GF-D8 (cell line): ENCODE measurements at places on chromosomes 2 and 18.

DNA sequence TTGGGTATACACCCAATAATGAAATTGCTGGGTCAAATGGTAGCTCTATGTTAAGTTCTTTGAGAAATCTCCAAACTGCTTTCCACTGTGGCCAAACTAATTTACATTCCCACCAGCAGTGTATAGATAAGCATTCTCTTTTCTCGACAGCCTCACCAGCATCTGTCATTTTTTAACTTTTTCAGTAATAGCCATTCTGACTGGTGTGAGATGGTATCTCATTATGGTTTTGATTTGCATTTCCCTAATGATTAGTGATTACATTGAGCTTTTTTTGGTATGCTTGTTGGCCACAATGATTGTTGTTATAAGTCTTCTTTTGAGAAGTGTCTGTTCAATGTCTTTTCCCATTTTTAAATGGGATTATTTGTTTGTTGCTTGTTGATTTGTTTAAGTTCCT, 50.4 kb upstream of the EPAS1 start:
- no peak for DNase-seq

DNA sequence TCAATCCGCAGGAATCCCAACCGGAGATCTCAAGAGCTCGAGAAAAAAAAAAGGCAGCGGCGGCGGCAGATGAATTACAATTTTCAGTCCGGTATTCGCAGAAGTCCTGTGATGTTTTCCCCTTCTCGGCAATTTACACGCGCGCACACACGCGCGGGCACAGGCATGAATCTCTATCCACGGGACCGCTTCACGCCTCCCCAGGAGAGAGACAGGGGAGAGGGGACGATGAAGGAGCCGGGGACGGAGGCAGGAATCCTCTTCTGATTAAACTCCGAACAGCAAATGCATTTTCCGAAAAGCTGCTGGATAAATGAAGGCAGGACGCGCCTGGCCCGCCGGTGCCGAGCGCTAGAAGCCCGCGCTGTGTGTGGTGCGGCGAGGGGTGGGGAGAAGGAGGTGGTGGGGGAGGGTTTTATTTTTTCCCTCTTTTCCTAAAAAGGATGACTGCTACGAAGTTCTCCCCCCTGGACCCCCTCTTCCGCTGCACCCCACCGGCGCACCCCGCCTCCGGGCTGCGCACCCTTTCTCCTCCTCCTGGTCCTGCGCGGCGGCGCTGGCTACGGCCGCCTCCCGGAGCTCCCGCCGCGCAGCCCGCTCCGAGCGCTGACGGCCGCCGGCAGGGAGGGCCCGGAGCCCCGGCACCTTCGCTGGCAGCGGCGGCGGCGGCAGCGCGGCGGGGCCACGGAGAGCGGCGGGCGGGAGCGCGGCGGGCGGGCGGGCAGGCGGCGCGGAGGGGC, at the start of gene BCL2:
Gene BCL2, minus strand, starts transcription at position 387 of the 740 bp plus-strand sequence.
- DNase-seq = no peak

DNA sequence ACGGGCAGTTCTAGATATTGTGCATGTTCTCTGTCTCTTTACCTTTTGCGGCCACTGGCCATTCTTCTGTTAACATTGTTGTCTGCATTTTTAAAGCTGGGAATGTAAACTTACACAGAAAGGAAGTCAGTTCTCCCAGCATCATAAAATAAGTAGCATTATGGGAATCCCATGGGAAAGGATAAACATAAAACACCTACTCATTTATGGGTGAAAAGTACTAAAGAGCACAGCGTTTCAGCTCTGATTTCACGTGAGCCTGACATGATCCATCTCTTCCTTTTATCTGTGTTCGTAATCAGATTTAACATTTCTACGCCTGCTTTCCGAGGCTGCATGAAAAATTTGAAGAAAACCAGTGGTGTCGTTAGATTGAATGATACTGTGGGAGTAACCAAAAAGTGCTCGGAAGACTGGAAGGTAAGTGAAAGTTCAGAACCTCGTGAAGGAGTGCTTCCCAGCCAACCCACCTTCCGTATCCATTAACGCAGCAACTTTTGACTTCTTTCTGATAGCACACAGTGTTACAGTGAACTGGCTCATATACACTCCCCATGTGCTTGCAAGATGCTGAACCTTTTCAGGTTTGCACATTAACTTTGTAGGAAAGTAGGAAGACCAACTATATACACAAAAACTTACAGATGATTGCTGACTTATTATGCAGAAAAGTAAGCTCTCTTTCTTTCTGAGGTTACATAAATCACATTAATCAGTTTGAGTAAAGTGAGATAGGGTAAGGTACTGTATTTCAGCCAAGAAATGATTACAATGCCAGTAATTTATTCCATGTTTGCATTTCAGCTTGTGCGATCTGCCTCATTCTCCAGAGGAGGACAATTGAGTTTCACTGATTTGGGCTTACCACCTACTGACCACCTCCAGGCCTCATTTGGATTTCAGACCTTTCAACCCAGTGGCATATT, 86.5 kb upstream of the TTC39C start:
- DNase-seq = no peak

- DNase-seq = no peak
Observed at GRCh38 chr2:238883421-238883901, 35.6 kb downstream of the TWIST2 start.

GRCh38 chr2:230449901-230450467, 34.0 kb downstream of the SP100 start:
- no peak for DNase-seq

- DNase-seq = no peak
Observed at GRCh38 chr2:144643537-144644336, 123.8 kb upstream of the ZEB2 start.

- DNase-seq = no peak
Observed at GRCh38 chr2:181984814-181985631, 630 bp upstream of the PPP1R1C start.

DNA sequence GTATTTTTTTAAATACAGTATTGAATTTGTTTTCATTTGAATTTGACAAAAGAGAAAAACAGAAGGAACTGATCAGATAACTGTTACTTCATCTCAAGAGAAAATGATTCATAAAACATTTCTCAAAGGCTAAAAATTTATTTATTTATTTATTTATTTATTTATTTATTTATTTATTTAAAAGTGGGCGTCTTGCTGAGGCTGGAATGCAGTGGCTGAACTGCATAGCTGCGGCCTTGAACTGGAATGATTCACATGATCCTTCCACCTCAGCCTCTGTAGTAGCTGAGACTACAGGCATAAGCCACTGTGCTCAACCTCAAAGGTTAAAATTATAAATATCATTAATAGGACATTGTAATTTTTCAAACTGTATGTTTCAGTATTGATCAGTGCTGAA, 4.5 kb upstream of the PUM2 start:
- DNase-seq = no peak

- no peak for DNase-seq
Observed at GRCh38 chr2:133369901-133370658, 198.2 kb downstream of the NCKAP5 start.

- DNase-seq = no peak
Observed at GRCh38 chr18:47512726-47513435, 261.4 kb upstream of the SKOR2 start.

DNA sequence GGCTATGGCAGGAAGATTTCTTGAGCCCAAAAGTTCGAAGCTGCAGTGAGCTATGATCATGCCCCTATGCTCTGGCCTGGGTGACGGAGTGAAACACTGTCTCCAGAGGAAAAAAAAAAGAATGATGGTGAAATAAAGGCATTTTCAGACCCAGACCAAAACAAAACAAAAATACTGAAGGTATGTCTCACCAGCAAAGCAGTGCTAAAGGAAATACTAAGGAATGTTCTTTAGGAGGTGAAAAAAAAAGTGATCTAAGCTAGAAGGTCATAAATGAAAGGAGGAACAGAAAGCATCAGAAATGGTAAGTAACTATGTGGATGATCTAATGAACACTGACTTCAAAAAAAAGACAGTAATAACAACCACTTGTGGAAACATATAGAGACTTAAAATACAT, 18.7 kb downstream of the SS18 start:
- DNase-seq = no peak

- no peak for DNase-seq
Observed at GRCh38 chr2:29714333-29714732, 207.1 kb downstream of the ALK start.

GRCh38 chr2:218615868-218616315, 8.2 kb downstream of the PLCD4 start:
- no peak for DNase-seq

DNA sequence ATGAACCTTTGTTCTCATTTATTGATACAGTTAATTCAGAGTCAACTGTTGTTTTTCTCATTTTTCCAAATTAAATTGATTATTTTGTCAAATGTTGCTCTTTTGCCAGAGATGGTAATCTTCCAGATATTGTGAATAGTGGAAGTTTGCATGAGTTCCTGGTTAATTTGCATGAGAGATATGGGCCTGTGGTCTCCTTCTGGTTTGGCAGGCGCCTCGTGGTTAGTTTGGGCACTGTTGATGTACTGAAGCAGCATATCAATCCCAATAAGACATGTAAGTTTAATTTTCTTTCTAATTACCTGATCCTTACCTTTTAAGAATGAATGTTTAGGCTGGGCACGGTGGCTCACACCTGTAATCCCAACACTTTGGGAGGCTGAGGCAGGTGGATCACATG, 7.8 kb downstream of the CYP20A1 start:
- no peak for DNase-seq

- DNase-seq = no peak
Observed at GRCh38 chr2:45629971-45630370, 18.9 kb upstream of the SRBD1 start.

DNA sequence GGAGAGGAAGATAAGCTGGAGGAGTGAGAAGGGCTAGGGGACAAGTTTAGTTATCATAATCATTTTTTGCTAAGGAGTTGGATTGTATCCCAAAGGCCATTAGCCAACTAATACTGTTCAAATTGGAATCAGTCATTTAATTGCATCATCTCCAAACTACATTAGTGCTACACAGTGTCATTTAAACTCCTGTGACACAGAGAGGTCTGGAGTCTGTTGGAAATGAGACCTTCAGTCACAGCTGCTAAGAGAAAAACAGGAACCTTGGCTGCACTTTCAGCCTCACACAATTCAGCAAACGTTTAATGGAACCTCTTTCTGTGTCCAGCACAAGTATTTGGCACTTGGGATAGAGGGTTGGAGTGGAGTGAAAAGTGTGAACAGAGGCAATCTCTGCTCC, 175.5 kb upstream of the MGAT5 start:
- DNase-seq = no peak

- DNase-seq = no peak
Observed at GRCh38 chr2:160551259-160551658, 57.7 kb upstream of the RBMS1 start.

DNA sequence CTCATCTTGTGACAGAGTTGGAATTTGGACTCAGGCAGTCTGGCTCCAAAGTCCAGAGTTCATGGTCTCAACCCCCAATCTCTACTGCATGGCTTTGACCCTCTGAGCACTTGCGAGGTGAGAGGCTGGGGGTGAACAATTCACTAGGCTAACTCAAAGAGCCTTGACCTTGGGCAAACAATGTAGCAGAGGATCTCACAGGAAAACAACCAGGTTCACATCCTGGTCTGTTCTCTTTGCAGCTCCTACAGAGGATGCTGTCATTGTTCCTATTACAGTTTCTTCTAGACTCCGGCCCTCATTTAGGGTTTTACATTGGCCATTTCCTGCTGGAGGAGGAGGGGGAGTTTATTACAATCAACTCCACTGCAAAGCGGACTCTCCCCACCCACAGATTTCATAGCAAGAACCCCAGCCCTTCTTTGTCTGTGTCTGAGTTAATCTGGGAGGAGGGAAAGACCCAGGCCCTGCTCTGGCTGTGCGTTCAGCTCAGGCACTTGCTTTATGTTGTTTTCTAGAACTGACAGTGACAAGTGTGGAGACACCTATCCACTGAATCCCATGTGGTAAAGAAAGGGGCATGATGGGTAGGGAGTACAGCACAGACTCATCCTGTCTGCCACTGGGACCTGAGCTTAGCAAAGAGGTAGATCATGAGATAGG, 101.6 kb downstream of the LBH start:
- no peak for DNase-seq

DNA sequence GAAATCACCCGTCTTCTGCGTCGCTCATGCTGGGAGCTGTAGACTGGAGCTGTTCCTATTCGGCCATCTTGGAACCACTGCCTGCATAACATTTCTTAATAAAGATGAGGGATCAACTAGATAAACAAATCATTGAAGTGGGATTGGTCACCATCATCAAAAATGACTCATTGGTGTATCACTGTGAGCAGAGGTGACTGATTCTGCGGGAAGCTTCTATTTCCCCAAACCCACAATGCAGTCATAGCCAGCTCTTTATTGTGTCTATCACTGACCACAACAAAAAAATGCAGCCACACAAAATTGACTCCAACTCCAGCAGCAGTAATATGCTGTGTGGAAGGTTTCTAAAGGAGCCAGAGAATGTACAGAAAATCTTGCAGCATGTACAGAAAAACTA, 630.7 kb upstream of the HS6ST1 start:
- no peak for DNase-seq

DNA sequence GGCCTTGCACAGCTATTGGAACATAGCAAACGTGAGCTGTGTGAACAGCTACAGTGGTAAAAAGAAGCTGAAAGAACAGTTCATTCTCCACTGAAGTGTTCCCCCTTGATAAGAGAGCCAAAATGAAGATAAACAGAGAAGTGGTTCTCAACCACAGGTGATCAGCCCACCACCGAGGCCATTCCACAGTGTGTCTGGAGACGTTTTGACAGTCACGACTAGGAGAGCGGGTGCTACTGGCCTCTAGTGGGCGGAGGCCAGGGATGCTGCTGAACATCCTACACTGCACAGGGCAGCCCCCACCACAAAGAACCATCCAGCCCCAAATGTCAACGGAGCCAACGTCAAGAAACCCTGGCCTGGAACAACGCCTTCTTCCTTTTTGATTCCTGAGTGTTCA, 38.4 kb downstream of the ADCY3 start:
- DNase-seq = no peak

GRCh38 chr2:148814143-148814859, 60.7 kb upstream of the KIF5C start:
- DNase-seq = no peak

DNA sequence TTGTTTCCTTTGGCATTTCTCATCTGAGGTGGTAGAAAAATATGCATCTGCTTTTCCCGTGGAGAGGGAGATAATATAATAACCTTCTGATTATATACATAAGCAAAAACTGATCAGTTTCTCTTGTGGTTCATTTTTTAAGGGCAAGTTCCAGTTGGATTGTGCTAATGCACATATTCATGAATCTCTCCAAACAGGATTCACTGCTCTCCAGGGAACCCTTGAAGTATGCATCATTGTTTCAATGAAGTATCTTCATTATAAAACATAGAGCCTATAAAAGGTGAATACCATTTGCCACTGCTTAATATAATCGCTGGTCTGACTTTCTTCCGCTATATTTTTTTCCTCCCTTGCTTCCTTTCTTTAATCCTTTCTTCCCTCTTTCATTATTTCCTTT, 384.7 kb downstream of the FIGN start:
- no peak for DNase-seq

DNA sequence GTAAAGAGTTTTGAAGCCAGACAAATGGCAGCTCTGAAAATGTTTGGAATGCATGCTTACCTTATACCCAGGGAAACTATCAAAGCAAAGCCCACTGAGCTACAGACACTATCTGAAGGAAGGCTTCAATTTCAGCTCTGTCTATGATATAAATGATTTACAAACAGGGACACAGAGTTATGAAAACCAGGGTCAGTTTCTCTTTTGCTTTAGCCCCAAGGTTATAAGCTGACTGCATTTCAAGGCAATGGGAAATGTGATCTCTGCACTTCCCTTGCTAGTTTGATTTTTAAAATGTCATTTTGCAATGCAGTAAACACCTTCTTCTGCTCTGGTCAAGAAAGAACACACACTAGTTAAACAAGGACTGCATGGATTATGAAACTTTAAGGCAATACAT, 65.2 kb upstream of the CCDC195 start:
- no peak for DNase-seq

- no peak for DNase-seq
Observed at GRCh38 chr2:80154231-80154915, 150.2 kb downstream of the LRRTM1 start.

GRCh38 chr2:105969552-105969951, 224.5 kb downstream of the UXS1 start:
- DNase-seq = no peak
